ENCODE measurements at places on chromosomes 3 and 15.

DNA sequence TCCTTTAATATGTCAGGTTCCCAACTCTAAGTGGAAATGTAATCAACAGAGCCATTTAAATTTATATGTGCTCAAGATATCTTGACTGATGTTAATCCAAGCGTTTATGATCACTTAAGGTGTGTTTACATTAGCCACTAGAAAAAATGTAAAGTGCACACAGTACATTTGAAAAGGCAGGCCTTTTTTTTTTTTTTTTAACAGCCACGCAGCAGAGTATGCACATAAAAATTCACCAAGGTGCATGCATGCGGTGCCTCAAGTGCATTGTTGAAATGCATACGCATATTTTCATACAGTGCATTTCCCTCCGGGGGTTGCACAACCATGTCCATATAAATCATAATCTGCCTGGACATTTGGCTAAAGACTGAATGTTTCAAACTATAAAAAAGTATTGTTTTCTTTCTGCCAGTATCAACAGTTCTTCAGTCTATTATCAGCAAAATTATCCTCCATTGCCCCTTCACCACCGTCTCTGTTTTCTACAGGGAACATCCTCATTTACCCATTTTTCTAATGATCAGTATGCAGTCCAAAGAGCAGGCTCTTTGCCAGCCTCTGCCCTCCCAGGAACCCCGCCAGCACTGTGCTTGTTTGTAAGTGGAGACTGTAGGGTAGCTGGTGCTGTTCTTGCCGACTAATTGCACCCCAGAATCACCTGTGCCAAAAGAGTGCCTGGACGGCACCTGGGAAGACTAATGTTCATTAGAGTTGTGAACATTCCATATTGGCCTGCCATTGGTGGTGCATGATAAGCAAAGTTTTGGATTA lies 611.2 kb upstream of the CFAP20DC start:
- no peak for DNase-seq

DNA sequence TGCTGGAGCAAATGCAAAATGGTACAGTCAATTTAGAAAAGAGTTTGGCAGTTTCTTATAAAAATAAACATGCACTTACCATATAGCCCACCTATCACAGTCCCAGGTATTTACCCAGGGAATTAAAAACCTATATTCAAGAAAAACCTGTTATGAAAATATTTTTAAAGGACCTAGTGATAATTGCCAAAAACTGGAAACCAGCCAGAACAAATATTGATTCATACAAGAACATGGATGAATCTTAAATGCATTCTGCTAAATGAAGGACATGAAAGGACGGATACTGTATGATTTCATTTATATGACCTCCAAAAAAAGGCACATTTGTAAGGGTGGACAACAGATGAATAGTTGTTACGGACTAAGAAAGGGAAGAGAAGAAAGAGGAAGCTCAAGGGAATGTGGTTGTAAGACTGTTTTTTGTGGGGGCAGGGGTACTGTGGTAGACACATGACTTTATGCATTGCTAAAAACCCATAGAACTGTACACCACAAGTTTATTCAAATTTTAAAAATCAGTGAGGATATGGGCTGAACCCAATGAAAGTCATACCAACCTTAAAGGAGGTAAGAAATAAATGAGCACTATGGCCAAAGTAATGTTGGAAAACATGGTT lies 61.0 kb downstream of the ZBBX start:
- no peak for DNase-seq

DNA sequence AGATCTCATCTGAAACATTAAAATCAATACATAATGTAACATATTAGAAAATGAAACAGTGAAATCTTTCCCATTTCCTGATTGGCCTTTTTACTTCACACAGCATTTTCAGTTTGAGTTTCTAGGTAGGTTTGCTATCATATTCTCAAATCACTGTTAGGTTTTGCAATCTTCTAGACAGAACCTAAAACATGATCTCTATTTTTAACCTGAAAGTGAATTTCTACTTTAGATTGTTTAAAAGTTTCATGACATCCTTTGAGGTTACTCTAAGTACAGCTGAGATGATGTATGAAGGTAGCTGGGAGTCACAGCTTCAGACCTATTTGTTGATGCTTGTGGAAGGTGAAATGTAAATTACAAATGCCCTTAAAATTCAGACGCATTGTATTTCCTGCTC lies 118.4 kb upstream of the GPR149 start:
- no peak for DNase-seq

GRCh38 chr3:15010664-15011063 lies 54.5 kb downstream of the MRPS25 start:
- no peak for DNase-seq

DNA sequence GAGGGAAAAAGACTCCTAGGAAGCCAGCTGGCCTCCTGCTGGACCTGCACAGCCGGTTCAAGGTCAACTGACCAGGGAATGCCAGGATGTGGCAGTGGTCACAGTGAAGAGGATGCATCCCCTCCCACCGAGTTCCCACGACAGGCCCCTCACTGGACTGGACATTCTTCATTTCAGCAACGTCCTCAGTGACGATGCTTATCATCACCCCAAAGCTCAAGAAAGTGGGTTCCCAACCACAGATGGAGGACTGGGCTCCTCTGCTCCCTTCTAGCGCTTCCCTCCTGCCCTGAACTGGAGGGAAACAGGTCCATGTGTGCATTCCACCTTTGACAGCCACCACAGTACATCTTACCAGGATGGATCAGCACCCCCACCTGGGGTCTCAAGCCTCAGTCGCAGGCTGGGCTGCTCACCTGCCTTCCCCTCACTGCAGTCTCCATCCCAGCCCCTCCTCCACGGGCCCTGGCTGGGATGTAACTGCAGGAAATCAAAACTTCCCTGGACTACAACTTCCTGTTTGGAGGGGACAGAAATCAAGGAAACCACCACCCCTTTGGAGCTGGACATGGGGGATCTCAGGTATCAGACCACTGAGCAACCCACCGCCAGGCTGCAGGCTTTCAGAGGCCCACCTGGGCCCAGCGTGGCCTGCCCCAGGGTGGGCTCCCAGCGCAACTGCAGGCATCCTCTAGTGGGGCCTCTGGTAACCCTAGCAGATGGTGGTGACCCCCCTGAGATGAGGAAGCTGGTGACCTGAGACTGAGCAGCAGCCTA lies 7.3 kb downstream of the CALML4 start:
- DNase-seq: no peak

Data from right renal pelvis (tissue), 4 donors.